ENCODE measurements at places on chromosomes 2 and 18.

DNA sequence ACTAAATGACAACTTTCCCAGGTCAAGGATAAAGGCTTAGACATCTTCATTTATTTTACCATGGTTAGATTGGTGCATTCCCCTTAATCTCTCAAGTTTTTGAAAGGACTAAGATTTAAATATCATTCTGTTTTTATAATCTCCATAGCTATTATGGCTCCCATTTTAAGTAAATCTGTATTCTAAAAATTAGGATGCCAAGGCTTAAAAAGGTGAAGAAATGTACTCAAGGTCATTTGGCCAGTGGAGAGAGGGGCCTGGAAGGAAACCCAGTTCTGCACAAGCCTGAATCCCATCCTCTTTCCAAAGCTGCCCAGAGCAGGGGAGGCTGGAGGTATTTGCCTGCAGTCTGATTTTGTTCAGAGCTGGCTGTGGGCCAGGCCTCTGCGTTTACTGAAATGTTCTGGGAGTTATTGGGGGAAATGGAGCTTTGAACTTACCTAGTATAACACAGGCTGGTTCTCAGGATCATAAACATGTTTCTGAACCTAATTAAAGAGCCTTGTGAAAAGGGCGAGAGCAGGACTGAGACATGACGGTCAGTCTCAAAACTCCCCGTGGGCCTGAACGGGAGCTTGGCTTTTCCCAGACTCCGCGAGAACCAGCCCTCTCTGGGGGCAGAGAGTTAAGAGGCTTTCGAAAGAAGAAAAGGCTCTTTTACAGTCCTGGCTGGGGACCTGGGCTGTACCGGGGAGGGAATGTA lies 85.6 kb downstream of the DDX1 start:
- DNase-seq = no peak

- DNase-seq = no peak
Measured at GRCh38 chr2:240394549-240394948, 40.9 kb upstream of the GPC1 start.

DNA sequence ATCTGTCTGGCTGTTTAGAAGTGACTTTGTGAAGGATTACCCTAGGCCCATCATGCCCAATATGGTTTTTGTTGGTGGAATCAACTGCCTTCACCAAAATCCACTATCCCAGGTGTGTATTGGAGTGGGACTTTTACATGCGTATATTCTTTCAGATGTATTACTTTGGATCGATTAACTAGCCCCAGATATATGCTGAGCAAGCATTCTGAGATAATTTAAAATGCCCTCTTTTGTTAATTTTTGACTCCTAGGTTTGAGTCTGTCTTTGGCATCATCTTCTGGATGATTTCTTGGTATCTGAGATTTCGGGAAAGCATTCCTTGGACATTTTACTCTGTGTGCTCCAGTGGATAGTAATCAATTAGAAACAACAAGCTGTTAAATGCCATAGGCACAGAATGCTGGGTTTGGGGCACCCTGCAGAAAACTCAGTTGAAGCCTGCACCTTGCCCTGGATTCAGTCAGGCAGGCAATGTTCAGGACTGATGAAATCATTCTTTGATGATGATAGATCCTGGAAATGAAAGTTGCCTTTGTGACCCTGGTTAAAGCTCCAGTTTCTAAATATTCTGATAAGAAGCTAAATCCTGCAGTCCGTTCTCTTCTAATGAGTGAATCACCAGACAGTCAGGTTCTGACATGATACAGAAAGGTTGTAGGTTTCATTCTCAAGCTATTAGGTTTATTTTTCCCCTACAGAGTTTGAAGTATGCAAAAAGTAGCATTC lies 1.1 kb downstream of the UGT1A1 start:
- no peak for DNase-seq

GRCh38 chr2:216888887-216889622 lies 29.2 kb upstream of the TNP1 start:
- DNase-seq = no peak

- DNase-seq = no peak
Measured at GRCh38 chr2:235996419-235996818, 171.8 kb downstream of the GBX2 start.

DNA sequence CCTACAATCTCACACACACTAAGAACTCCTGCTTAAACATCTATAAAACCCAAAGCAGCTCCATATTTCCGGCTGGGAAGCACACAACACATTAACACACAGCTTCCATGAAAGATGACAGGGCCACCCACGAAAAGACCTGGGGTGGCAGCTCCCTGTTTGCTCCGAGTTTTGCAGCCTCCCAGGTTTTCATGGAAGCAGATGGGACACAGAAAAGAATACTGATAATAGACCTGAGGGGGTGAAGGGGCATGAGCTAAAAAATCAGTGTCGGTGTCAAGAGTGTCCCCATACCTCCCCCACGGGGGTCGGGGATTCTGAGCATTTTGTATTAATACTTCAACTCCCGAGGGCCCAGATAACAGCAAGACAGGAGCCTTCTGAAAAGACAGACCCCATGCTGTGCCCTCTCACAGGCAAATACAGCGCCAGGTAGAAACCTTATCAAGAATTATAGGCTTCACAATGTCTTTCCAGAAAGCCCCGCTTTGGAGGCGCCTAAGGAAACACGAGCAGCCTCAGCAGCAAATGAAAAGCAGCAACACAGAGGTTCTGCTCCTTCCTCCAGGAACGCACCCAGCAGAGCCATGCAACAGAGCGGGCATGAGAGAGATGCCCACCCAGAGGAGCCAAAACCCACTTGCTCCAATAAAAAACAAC lies 50.5 kb downstream of the ZNF516 start:
- peak; percentile 33 for DNase-seq

- no peak for DNase-seq
Measured at GRCh38 chr2:173986805-173987204, 21.6 kb upstream of the SP3 start.

- DNase-seq = no peak
Measured at GRCh38 chr2:140851258-140851981, 1279.4 kb downstream of the LRP1B start.

DNA sequence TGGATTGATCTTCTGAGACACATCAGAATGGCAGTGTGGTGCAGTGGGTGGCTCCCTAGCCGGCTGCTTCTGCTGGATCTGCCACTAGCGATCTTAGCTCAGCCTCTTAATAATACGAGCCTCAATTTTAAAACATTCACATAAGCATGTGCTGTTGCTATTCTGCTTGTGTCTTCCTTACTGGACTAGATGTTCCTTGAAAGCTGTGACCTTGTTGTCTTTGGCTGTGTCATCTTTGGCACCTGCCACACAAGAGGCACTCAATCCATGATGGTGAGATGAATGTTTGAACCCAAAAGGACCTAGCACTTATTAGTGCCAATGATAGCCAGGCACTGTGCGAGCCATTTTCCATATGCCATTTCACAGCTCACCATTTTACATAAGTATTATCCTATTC lies 393.0 kb downstream of the ALK start:
- no peak for DNase-seq

DNA sequence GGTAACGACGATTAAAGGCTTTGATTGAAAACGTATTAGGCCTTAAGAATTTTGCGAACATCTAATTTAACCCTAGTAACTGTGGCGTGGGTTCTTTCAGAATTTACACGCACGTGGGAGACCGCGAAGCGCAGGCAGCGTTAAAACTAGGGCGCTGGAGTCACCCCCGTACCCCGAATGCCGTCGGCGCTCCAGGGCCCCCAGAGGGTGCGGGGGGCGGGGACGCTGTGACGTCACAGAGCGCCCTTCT lies 673 bp upstream of the SMCHD1 start:
- no peak for DNase-seq

GRCh38 chr2:150063432-150063889 lies 424.0 kb downstream of the RND3 start:
- DNase-seq = no peak

DNA sequence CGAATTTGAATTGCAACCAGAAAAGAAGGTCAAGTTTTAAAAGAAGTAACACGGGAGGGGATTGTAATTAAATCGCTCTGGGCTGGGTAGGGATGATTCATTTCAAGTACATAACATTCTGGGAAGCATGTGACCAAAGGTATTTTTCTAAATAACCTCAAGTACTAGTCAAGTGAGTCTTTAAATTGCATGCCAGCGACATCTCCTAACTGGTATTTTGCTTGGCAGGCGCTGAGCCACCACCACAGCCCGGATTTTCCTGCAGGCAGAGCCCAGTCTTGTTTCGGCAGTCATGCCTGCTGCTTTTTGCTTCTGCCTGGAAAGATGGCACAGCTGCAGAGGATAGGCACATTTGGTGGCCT lies 33.7 kb upstream of the NPAS2 start:
- no peak for DNase-seq

DNA sequence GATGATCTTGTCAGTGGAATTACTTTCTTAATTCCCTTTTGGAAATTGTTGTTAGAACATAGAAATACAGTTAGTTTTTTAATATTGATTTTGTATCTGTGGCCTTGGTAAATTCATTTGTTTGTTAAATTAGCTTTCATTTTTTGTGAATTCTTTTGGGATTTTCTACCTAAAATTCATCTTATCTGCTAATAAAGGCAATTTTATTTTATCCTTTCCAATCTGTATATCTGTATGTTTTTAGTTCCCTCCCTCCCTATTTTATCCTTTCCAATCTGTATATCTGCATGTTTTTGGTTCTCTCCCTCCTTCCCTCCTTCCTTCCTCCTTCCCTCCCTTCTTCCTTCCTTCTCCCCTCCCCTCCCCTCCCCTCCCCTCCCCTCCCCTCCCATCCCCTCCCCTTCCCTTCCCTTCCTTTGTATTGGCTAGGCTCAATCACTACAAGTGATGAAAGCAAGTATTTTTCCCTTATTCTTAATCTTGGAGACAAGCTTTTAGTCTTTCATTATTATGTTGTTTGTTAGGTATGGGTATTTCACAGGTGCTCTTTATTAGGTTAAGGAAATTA lies 244.4 kb downstream of the ALK start:
- no peak for DNase-seq

GRCh38 chr2:98883780-98884211 lies 52.2 kb downstream of the CRACDL start:
- no peak for DNase-seq

DNA sequence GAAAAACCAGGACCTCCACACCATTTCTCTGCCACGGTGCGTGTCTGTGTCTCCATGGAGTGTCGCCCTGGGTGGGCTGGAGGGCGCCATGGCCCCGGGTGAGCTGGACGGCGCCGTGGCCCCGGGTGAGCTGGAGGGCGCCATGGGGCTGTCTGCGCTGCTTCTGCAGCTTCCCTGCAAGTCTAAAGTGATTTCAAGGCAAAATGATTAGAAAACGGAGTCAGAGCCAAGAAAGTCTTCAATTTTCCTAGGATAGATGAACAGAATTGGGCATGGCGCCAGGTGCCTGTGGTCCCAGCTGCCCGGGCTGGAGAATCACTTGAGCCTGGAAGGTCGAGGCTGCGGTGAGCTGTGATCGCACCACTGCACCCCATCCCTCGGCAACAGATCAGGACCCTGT lies 27.7 kb upstream of the NFATC1 start:
- no peak for DNase-seq

DNA sequence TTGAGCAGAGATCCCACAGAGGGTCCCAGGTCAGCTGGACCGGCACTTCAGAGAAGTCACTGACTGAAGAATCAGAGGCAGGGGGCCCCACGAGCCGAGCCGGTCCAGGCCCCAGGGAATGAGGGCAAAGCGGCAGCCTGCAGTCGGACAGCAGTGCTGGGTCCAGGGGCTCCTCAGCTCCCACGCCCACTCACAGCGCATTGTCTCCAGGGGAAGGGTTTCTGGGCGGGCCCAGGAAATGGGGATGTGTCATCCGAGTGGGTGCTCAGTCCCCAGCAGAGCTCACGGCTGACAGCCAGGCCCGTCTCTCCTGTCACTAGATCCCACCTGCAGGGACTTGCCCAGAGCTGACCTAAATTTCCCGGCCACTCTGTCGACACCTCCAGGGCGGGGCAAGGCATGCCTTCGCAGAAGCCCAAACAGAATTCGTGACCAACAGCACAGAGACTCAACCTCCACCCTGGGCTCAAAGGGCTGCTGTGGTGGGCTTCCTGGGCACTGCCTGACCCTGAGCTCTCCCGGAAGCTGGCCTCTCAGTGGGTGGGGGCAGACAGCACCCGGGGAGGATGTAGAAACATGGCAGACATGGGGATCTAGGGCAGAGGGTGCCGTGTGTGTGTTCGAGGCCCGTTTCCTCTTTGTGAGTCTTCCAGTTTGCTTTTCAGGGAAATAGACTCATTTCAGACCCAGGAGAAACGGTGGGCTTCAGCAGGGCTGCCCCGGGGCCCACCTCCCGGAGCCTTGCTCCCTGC lies 42.1 kb upstream of the TAF1B start:
- DNase-seq = peak; percentile 72

DNA sequence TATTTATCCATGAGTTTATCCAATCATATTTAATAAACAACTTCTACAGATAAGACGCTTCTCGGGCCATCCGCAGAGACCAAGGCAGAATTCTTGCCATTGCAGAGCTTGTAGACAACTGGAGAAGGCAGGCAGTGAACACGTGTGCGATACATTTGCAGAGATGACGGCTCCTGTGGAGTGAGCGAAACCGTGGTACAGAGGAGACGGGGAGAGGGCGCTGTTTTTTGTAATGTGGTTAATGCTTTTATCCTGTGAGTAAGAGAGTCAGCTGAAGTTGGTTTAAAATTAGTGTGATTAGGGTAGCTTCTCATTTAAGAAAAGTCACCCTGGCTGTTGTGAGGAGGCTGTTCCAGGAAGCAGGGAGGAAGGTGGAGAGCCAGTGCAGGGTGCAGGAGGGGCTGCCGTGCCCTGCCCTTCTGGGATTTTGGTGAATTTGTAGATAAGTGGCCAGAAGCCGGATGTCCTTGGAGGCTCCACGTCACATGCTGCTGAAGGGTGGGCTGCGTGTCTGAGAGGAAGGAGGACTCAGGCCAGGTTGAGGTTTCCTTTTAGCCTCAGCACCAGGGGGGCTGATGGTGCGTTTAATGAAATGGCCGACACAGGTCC lies 151.4 kb downstream of the SNTG2 start:
- no peak for DNase-seq

DNA sequence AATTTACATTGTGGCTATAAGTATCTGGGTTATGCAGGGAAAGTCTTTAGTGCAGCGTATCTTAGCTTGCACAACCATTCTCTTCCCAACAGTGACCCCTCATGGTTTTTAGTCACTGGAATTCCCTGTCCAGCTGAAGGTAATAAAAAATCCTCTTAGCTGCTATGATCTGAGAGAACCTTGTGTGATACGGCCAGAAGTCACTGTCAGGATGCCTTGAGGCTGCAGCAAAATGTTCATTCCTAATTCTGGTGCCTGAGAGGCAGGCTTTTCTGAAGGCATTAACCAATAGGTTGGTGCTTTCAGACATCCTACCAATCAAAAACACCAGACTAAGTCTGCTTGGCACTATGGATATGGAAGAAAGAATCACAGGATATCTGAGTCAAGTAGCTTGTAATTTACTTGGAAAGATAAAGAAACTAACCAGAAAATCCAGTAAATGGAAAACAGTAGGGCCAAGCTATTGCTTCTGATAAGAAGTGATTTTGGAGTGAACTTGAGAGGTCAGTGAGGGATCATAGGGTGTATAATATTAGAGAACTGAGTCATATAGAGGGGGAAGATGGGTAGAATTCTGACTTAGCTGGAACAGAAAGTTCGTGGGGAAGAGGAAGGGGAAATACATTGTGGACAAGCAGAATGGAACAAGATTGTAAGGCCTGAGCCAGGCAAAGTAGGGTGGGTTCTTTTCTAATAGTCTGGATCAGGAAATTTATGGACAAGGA lies 89.0 kb upstream of the SLC14A2 start:
- DNase-seq = no peak

Data from activated CD8-positive, alpha-beta memory T cell treated with anti-CD3 and anti-CD28 coated beads for 24 hours (primary cell).